ENCODE measurements at places on chromosomes 4 and X.

DNA sequence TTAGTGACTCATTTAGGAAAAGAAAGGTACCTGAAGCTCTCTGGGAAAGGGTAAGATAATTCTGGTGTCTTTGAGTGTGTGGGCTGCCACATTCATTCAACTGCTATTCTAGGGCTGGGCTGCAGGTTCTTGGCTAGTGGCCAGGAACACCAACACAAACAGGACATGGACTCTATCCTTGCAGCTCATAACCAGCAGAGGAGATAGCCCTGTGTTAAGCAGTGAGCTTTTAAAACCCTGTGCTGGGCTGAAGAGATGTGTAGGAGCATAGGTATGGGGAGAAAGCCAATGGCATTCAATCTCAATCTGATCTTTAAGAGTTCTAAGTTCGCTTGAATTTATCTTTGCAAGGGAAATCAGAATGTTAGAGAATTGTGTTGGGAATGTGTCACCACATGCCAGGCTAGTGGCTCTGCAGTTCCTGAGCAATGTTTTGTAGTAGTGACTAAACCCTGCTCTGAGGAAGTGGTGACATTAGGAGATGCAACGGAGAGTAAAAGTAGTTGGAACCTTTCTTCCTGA is 39.2 kb downstream of the SGMS2 start:
- no peak for DNase-seq

DNA sequence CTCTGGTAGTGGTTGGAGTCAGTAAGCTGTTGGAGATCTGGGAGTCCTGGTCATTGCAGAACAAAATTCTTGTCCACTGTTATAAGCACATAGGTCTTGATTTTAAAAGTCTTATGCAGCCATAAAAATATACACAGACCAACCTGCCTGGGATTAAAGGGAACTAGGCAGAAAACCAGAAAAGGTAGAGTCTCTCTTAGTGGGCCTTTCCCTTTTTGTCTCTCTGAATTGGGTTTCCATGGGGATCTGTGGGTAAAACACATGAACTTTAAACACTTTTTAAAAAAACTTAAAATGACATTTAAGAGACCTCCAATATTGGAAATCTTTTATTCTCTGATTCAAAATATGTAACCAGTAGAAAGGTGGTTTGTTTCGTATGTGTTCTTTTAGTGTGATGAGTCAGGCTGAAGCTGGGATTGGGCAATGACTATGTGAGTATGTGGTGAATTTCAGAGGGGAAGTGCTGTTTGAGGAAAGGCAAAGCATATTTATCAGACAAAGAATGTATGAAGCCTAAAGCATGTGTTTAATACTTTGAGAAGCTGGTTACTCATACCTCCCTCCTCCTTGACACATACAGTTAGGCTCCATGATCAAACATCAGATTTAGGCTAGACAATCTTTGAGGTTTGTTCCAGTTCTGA is 29.6 kb downstream of the SLC16A2 start:
- no peak for DNase-seq

DNA sequence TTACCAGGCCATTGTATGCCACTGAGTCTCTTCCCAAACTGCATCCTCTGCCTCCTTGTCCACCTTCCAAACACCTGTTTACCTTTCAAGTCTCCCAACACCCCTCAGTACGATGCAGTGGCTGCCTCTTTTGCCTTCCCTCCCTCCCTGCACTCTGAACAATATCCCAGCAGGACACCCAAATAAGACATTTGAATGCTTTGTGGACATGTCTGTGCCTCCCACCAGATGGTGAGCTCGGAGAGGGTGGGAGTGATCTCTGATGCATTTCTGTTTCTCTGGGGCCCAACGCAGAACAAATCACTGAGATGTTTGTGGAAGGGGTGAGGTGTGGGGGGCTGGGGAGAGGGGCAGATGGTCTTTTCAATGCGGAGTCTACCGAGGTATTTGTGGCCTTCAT is 33.4 kb downstream of the PJA1 start:
- DNase-seq = no peak

DNA sequence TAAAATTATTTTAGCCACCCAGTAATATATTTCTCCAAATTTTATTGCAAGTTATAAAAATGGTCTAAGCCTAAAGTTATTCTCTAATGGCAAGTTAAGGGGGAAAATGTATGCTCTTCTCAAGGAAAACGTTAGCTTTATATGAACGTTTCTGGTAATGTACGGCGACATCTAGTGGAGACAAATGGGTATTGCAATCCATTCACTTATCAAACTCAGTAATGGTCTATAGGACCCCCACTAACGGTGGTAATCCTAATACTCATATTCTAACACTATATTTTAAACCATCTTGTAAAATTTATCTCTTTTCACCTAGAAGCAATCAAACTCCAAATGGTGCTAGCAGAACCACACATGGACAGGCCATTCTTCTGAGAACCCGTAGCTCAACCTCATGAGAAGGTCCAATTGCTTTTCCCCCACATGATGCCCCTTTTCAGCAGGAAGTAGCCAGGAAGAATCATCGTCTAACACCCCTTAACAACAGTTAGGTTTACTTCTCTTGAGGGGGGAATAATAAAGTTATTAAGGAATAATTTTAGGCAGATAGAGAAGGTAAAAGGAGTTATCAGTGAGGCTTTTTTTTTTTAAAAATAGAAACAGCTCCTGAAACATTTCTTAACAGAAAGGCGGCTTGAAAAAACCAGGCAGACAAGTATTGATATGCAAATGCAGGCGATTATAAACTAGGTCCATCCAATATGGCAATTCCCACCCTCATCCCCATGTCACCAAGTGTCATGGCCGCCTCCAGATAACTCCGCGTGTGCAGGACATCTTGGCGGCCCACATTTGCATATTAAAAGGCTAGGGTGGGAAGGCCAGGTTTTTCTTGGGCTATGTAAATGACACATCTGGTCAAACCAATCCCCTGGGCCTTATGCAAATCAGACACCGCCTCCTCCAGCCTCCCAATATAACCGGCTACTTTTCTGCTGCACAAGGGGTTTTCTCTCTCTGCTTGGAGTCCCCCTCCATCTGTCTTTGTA is 35.0 kb downstream of the NUDT11 start:
- DNase-seq = no peak

GRCh38 chr4:76801621-76802235 is 96.2 kb downstream of the SOWAHB start:
- no peak for DNase-seq

- no peak for DNase-seq
These were observed 28.5 kb upstream of the TMSB4X start for GRCh38 chrX:12946406-12946805.

- DNase-seq = no peak
These were observed 43.6 kb downstream of the UGT2A3 start for GRCh38 chr4:68907788-68908700.

DNA sequence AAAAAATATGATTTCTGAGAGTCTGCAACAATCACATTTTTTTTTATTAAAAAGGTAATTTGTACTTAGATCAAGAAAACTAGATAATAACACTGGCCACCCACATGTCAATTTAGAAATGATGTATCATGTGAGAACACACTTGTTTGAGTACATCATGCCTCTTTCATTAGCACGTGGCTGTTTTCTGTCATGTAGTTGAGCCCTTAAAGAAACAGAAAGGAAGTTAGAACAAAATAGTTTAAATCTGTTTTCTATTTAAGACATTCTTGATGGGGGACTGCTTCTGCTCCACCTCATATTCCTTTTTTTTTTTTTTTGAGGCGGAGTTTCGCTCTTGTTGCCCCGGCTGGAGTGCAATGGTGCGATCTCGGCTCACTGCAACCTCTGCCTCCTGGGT is 207.5 kb downstream of the NSUN7 start:
- no peak for DNase-seq

DNA sequence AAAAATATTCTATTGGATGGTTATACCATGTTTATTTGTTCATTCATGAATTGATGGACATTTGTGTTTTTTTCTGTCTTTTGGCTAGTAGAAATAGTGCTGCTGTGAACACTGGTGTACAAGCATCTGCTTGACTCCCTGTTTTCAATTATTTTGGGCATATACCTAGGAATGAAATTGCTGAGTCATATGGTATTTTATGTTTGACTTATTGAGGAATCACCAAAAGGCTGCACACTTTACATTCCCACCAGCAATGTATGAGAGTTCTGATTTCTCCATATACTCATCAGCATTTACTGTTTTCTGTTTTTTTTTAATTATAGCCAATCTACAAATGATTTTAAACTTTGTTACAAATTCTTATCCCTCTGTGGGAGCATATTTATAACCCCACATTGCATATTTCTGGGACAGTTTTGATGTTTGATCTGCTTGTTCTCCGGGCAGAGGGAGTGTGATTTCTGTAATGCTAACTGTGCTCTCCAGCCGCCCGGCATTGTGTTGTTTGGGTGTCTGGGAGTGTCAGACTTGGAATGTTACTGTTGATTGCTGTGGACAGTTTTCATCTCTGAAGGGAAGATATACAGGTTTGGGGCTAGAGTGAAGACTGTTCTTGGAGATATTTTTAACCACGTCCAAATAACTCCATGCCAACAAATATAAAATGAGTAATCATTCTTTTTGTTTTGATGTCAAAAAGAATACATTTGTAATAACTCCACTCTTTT is 60.5 kb upstream of the PGRMC2 start:
- no peak for DNase-seq

DNA sequence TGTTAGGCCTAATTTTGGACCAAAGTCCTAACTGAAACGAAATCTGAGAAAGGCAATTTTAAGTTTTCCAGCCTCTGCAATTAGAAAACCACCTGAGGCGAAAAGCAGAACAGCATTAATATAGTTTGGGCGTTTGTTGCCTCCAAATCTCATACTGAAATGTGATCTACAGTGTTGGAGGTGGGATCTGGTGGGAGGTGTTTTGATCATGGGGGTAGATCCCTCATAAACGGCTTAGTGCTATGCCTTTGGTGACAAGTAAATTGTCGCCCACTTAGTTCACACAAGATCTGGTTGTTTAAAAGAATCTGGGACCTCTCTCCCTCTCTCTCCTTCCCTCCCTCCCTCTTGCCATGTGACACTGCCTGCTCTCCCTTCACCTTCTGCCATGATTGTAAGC is 5.7 kb downstream of the FAM241A start:
- DNase-seq = no peak

DNA sequence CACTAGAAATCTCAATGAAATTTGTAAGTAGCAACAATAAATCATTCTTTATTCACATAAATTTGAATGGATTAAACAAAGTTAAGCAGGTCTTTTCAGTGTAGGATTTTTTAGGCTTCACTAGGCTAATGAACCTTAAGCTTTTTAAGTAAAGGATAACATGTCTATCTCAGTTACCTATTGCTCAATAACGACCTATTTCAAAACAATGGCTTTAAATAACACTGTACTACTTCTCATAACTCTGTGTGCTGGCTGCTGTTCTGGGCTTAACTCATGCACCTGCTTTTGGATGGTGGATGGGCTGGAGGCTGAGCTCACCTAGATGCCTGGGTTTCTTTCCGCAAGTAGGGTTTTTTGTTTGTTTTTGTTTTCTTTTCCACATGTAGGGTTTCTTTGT is 495.0 kb upstream of the SLIT2 start:
- DNase-seq = no peak

- no peak for DNase-seq
These were observed 285.4 kb downstream of the UNC5C start for GRCh38 chr4:95263391-95263790.

DNA sequence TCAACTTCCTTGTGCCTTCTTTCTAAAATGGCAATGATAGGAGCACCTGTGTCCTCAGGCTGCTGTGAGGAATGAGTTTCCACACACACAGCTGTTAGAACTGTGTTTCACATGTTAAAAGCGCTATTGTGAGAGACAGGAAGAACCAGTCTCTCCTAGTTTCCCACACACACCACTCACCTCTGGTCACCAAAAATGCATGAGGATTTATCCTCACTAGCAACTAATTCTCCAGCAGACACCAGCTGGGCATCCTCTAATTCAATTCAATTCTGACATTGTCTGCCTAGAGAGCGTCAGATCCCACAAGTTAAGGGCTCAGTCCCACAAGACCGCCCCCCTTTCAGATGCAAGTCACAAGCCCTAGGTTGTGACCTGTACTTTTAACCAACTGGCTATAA is 29.0 kb upstream of the SLC2A9 start:
- DNase-seq = no peak

DNA sequence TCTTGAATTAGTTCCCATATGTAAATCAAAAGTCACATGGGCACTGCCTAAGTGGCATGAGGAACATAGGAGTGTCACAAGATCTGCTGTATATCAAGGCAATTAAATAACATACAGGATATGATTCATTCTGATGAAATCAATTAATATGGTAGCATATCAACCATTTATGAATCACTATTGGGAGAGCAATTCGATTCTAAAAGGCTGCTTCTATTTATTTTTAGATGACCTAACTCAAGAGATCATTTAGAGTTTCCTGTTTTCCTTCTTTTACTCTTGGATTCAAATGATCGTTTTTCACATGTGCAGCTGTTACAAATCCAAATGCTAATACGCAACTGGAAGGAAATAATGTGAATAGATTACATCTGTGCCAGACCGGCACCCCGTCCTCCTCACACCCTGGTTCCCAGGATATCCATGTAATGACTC is 81.9 kb downstream of the HCCS start:
- DNase-seq = no peak

GRCh38 chr4:23455456-23456158 is 434.2 kb downstream of the PPARGC1A start:
- DNase-seq = no peak

- no peak for DNase-seq
These were observed 63.8 kb downstream of the PHKA2 start for GRCh38 chrX:18920079-18920478.

GRCh38 chr4:82691431-82691830 is 107.2 kb downstream of the SCD5 start:
- no peak for DNase-seq

DNA sequence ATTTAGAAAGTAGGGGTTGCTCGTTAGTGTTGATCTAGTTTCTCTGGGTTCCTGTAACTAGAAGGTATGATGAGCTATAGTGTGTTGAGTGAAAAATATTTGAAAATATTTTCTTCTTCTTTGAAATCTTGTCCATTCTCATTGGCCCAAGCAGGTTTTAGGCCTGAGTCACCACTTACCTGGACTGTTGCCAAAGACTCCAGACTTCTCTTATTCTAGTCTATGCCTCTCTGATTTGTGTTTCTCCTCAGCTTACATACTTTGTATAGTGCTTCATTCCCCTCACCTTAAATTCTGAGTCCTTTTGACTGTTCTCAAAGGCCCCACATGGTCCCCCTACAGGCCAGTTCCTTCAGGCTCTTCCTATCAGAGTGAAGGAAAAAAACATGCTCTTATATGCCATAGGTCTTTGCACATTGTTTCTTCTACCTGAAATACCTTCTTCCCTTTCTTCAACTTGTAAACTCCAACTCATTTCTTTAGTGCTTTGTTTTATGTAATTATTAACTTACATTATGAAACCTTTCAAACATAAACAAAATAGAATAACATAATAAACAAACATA is 258.2 kb downstream of the PPP1R2C start:
- DNase-seq = no peak

DNA sequence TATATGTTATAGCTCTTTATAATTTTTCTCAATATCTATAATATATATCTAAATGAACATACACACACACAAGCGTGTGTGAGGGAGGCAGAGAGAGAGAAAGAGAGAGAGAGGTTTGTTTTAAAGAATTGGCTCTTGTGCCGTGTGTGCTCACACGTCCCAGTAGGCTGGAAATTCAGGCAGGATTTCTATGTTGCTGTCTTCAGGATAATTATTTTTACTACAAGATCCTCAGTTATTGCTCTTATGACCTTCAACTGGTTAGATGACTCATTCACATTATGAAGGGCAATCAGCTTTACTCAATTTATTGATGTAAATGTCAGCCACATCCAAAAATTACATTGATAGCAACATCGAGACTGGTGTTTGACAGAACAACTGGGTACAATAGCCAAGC is 1520.7 kb upstream of the PCDH7 start:
- DNase-seq = no peak

GRCh38 chrX:109858602-109859341 is 125.7 kb upstream of the ACSL4 start:
- no peak for DNase-seq

All from activated CD4-positive, alpha-beta T cell treated with anti-CD3 and anti-CD28 coated beads, Interleukin-2, amount 50 U/mL, for 4 hours (primary cell).